ENCODE measurements at places on chromosomes 5 and 9.

DNA sequence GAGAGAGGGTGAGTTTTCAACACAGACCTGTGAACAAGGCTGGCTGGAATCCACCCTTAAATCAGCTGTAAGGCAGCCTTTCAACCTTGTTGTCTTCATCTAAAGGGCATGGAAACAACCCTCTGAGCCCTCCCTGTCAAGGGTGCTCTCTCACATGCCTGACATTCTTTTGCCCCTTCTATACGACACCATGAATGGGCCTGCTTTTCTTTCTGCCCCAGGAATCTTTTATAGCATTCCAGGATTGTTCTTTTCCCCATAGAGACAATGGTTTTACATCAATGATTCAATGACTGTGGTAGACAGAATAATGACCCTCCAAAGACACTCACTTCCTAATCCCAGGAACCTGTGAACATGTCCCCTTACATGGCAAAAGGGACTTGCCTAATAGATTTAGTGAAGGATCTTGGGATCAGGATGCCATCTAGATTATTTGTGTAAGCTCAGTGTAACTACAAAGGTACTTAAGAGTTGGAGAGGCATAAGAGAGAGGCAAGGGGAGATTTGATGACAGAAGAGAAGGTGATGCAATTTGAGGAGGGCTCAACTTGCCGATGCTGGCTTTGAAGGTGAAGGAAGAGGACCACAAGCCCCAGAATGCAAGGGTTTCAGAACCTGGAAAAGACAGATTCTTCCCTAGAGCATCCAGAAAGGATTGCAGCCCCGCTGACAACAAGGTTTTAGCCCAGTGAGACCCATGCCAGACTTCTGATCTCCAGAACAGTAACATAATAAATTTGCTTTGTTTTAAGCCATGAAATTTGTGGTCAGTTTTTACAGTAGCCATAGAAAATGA, 29.2 kb upstream of the HMHB1 start:
- DNase-seq, result no peak

DNA sequence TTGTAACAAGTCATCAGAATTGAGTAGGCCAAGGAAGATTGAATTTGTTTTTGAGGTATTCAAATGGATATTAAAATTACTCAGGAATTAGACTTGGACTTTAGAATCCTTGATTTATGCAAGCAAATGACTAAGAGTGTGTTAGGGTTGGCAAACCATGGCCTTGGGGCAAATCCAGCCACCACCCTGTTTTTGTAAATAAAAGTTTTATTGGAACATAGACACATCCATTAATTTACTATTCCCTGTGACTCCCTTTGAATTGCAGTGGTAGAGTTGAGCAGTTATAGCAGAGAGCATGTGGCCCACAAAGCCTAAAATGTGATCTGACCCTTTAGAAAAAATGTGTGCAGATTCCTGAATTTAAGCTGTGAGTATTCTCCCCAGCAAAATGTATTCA, 115.6 kb downstream of the WDR70 start:
- no peak for DNase-seq

DNA sequence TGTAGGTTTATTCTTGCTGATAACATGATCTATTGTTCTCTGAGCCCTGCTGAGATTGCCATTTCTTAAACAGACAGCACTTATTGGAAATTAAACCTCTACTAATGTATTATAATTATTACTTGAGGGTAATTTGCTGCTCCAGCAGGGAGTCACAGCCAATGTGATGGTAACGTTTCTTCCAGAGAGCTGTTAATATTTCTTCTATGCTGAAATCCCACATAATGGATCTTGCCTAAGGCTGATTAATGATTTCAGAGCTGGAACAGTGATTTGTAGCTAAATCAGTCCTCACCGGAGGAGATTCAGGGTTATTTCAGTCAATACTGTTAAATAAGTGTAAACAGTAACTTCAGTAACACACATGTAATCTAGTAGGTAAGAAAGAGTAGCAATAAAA, 170.1 kb downstream of the CDH12 start:
- no peak for DNase-seq

- DNase-seq, result no peak
Observed at GRCh38 chr9:26863074-26863473, 29.5 kb downstream of the CAAP1 start.

- DNase-seq, result no peak
Observed at GRCh38 chr5:158553962-158554336, 545.8 kb downstream of the EBF1 start.
